ENCODE measurements at places on chromosomes 3 and 15. TPM values are rescaled to one million over a fixed set of nuclear protein-coding genes. Genes with fewer than 3 reads are reported as not detected.

The CCDC13 gene
- total RNA-seq = 0.60 TPM

The LNP1 gene
- total RNA-seq = 0.79 TPM

The PLSCR5 gene
- total RNA-seq = not detected

The CSPG5 gene
- 1.1 TPM for total RNA-seq

The ACOX2 gene
- total RNA-seq = 8.8 TPM

The ANKRD63 gene
- 0.67 TPM for total RNA-seq

The TMEM212 gene
- total RNA-seq = not detected

The CCDC51 gene
- total RNA-seq = 20.8 TPM

The SETMAR gene
- total RNA-seq = 8.5 TPM

The WNT7A gene
- total RNA-seq = 0.19 TPM

The TFDP2 gene
- total RNA-seq = 17.2 TPM

The MDFIC2 gene
- total RNA-seq = not detected

The RAB6B gene
- total RNA-seq = 2.5 TPM

The CAV3 gene
- not detected for total RNA-seq

The ZFAND6 gene
- total RNA-seq = 99.0 TPM

The GPR156 gene
- 0.34 TPM for total RNA-seq

The OSBPL10 gene
- total RNA-seq = 15.5 TPM

The FANCD2OS gene
- not detected for total RNA-seq

The CCDC39 gene
- not detected for total RNA-seq

The MEGF11 gene
- 0.70 TPM for total RNA-seq

The CNTN3 gene
- total RNA-seq = not detected

The SYNPR gene
- not detected for total RNA-seq

The SMARCC1 gene
- 20.7 TPM for total RNA-seq

The FAM3D gene
- not detected for total RNA-seq
